ENCODE measurements at places on chromosomes 16 and 17.

- no peak for DNase-seq
Observed at GRCh38 chr16:56682703-56683397, 580 bp downstream of the MT1X start.

DNA sequence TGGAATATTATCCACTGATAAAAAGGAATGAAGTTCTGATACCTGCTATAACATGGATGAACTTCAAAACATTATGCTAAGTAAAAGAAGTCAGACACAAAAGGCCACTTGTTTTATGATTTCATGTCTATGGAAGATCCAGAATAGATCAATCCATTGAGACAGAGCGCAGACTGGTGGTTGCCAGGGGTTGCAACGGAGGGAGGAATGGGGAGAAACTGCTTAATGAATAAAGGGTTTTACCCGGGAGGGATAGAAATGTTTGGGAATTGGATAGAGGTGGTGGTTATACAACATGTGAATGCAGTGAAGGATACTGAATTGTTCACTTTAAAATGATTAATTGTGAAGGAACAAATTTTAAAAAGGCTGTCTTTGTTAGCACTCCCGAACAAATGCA, 30.2 kb downstream of the WDR59 start:
- no peak for DNase-seq

DNA sequence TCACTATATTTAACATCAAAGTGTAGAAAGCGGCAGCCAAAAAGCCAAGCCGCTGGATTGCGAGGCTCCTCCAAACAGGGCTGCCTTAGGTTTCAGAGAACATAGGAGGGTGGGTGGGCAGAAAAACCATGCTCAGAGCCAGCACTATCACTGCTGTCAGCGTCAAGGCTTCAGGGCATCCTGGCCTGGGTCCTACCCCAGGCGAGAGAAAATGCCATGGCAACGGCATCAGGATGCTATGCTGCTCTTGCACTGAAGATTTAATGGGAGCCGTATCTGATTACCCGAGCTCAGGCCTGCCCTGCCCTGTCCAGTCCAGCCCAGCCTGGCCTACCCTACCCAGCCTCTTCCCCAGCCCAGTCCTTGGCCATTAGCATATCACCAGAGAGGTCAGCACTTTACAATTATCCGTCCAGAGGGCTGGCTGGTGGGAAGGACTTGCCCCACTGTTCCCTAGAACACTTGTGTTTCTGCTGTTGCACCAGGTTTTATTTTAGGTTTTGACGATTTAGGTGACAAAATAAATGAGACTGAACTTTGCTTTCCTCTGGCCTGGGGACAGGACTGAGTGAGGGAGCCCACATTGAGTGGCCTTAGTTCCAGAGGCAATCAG, 61.1 kb downstream of the TOM1L2 start:
- DNase-seq = no peak

GRCh38 chr16:48173889-48174288, 18.1 kb upstream of the ABCC12 start:
- no peak for DNase-seq

DNA sequence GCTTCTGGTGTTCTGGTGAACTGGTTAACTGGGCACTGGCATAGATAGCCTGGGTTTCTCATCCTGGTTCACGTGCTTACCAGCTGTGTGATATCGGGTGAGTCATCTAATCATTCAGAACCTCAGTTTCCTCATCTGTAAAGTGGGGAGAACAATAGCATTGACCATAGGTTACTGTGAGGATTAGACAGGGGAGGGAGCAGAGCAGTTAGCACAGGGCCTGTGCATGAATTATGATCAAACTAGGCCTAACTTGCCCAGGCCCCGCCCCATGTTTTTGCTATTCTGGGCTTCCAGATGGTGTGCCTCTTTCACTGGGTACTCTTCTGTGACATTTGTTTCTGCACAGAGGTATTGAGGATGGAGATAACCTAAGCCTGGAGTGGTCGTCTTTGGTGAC, 4.6 kb upstream of the KLHL36 start:
- no peak for DNase-seq

DNA sequence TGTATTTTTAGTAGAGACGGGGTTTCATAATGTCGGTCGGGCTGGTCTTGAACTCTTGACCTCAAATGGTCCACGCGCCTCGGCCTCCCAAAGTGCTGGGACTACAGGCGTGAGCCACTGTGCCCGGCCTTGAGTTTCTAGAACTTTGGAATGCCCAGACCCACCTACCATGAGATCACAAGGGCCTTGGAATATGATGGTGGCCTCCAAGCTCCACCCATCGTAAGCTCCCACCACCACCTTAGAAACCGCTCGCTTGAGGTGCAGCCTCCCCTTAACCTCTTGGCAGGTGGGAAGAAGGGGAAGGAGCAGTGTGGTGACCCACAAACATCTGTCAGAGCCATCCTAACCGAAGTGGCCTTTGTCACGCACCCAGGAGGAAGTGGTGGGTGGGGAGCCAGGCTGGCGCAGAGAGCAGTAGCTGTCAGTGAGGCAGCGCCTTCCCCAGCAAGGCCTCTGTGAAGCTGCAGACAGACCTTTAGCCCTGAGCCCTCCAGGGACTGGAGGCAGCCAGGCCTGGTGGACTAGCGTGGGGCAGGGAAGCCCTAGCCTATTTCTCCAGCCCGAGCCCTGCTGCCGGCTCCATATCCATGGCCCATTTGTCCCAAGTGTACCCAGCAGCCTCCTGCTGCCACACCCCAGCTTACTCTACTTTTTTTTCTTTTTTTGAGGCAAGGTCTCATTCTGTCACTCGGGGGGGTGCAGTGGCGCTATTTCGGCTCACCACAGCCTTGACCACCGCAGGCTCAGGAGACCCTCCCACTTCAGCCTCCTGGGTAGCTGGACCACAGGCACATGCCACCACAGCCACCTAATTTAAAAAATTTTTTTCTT, 13.1 kb upstream of the SEPHS2 start:
- no peak for DNase-seq
